Urinary bladder (tissue), 4 donors: ENCODE measurements at places on chromosomes 2 and 18. TPM values are rescaled to one million over a fixed set of nuclear protein-coding genes. Genes with fewer than 3 reads are reported as not detected.
A peak's percentile ranks its signal among the peaks of the same experiment; 100 is the strongest.

GRCh38 chr2:59584958-59585357 lies 968.5 kb downstream of the BCL11A start:
- DNase-seq = no peak

DNA sequence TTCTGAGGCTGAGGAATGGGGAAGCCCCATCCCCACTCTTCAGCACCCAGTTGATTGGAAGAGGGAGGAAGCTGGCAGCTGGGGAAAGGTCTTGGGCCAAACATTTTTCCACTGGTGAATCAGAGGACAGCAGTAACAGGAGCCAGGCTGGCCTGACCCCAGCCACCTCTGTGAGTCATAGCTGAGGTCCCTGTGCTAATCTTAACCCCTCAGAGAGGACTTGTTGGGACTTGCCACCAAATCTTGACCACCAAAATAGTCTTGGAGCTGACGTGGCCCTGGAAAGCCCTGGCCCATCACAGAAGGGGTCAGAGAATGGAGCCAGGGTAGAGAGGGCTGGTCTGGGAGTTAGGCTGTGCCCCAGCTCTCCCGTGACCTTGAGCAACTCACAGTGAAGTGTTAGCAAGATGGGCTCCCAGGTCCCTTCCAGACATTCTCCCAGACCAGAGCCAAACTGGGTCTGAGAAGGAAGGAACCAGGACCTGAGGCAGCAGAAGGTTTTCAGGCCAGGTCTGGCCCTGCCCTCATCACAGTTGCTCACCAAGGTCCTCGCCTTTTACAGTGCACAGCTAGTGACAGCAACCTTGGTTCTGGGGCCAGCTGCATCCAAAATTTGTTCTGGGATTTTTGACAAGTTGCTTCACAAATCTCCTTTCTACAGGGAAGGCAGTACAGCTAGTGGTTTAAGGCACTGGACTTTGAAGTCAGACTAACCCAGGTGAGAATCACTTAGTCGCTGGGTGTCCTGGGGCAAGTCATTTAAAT lies 266.6 kb downstream of the CYP26B1 start:
- DNase-seq = no peak

GRCh38 chr2:36675579-36676282 lies 20.8 kb upstream of the VIT start:
- no peak for DNase-seq

GRCh38 chr2:145769011-145769716 lies 1249.2 kb upstream of the ZEB2 start:
- DNase-seq = no peak

DNA sequence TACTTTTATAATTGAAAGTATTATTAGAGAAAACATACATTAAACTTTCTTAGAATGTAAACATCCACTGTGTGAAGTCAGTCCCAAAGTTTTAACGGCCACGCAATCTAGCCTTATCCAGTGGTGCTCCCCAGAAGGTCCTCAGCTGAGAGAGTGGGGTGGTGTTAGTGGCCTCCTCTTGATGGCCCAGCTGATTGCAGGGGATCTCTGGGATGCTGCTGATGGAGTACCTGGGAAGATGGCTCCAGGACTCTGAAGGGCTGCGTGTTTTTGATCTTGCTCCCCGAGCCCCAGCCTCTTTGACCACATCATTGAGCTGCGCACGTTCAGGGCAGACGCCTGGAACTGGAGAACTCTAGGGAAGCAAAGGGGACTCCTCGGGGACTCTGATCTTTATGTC lies 181.4 kb downstream of the FAM210A start:
- DNase-seq = no peak

GRCh38 chr2:212314680-212315079 lies 223.9 kb downstream of the ERBB4 start:
- no peak for DNase-seq

DNA sequence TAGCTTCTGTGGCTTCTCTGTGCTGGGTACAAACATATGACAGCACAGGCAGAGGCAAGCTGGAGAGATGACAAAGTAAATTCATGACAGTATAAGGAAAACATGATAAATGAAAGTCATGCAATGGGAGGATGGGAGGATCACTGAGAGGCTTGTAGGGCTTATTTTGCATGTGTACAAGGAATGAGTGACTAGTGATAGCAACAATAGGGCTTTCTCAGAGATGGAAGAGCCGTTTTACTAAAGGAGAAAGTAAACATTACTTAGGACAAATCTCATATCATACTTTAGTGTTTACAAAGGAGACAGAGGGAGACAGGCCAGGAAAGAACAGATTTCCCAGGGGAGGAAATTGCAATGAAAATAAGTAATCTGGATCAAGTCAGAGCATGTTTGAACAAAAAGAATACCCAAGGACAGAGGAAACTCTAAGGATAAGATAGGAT lies 82.5 kb upstream of the RBMS1 start:
- DNase-seq = no peak

GRCh38 chr2:206368933-206369569 lies 74.3 kb upstream of the ADAM23 start:
- DNase-seq = no peak

DNA sequence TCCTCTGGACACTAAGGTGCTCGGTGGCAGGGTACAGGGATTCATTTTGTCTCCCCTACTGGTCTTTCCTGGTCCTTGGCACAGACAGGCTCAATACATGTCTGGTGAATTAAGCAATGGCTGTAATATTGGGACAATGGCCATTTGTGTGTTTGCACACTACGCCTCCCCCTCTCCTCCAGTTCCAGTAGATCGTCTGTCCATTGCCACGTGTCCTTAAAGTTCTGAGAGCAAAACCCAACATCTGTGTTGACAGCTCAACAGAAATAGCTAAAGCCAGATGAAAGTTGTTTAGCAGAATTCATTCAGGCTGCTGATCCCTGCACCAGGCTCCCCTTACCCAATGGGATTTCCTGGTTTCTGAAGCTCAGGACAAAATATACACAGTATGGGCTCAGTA lies 9.0 kb upstream of the FABP1 start:
- DNase-seq = no peak

DNA sequence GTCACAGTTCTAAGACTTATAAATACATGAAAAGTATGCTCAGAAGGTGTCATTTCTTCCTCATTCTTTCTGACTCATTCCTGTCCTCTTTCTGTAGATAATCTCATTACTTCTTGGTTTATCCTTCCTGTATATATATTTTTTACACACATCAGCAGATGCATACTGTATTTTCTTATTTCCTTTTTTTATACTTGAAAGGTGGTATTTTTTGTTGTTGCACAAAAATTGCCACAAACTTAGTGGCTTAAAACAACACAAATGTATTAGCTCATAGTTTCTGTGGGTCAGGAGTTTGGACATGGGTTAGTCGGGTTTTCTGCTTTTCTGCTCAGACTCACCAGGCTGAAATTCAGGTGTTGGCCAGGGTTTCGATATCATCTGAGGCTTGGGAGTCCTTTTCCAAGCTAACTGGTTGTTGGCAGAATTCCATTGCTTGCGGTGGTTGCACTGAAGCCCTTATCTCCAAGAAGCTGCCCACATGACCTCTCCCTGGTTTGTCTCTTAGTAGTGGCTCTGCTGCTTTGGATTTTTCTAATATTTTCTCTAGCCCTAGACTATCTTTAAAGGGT lies 162.6 kb downstream of the FMNL2 start:
- DNase-seq = no peak

- DNase-seq = no peak
These were observed 327.5 kb upstream of the SALL3 start for GRCh38 chr18:78652001-78652545.

- DNase-seq = no peak
These were observed 42.2 kb upstream of the SMAD7 start for GRCh38 chr18:48992791-48993555.

- DNase-seq = no peak
These were observed 97.4 kb upstream of the CYRIA start for GRCh38 chr2:16763056-16763455.

DNA sequence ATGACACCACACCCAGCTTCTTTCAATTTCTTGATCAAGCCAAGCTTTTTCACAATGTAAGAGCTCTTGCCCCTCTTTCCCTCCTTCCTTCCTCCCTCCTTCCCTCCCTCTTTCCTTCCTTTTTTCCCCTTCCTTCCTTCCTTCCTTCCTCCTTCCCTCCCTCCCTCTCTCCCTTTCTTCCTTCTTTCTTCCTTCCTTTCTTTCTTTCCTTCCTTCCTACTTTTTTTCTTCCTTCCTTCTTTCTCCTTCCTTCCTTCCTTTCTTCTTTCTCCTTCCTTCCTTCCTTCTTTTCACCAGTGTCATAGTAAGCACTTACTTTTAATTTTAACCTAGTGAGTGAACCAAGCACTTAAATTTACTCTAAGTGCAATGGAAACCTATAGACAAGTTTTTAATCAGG lies 21.2 kb upstream of the PSME4 start:
- no peak for DNase-seq

GRCh38 chr18:76451396-76452331 lies 43.4 kb downstream of the ZNF516 start:
- no peak for DNase-seq

- no peak for DNase-seq
These were observed 404.9 kb upstream of the ZEB2 start for GRCh38 chr2:144924827-144925226.

DNA sequence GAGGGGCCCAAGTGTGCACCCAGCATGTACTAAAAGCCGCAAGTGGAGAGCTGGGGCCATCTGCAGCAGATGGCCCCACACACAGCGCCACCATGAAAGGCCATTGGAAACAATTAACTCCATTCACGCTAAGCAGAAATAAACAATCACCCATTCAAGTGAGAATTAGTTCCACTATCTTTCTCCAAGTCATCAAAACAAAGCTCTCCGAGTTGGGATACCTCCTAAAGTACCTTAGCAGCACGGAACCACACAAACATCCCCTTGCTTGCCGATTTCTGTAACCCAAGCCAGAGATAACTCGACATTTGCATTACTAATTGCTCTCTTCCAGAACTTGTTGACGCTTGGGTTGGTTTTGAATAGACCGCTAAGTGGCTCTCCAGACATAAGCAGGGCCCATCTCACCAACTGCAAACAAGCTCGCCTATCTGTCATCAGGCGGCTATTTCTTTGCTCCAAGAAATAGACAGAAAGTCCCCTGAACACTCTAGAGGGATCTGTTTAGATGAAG lies 840.6 kb upstream of the SALL3 start:
- DNase-seq = no peak

- no peak for DNase-seq
These were observed 9.3 kb upstream of the THADA start for GRCh38 chr2:43605079-43605655.

DNA sequence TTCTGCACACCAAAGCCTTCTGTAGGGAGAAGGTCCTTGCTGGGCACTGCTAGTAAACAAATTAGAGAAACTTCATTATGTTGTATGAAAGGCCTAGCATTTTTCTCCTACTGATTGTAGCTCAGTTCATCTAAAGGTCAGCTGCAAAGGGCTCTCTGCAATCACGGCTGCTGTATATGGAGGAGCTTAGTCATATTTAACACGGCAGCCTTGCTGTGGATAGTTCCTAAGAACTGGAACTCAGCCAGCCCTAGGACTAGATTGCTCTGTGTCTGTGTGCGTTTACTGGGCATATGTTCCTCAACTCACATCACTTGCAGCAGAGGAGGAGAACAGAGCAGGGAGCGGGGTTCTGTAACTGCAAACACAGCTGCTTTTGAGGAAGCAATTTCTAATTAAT lies 1103.9 kb upstream of the KLHL29 start:
- DNase-seq = peak; percentile 51

GRCh38 chr18:69680123-69680522 lies 267.6 kb downstream of the CD226 start:
- DNase-seq = no peak

Gene TNFRSF11A
- total RNA-seq = 11.1 TPM

Gene CD8B
- not detected for total RNA-seq

Gene IL1R1
- total RNA-seq = 34.9 TPM

Gene GALR1
- 1.1 TPM for total RNA-seq

Gene CCDC141
- 18.0 TPM for total RNA-seq

Gene FAP
- total RNA-seq = 57.7 TPM

Gene STARD6
- total RNA-seq = 0.53 TPM

Gene ABCG8
- total RNA-seq = not detected

Gene REG3G
- total RNA-seq = not detected

Gene REG3A
- not detected for total RNA-seq

Gene CXCR1
- total RNA-seq = 0.26 TPM
